HS-27A (cell line): ENCODE measurements at places on chromosomes 4 and X.

DNA sequence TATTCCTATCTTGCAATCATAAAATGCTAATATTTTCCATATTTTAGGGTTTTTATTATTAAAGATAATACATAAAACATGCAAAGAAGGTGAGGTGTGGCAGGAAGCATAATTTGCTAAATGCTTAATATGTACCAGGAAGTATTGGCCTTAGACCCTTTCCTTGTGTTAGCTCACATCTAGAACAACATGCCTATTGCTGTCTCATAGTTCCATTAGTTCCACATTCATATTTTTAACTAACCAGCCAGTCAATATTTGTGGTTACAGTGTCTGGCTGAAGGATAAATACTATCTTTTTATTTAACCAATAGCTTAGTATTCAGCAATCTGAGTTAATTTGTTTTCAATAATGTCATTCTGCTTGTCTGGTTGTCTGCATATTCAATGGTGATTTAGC lies 432.6 kb downstream of the INPP4B start:
- no peak for DNase-seq

- DNase-seq, result no peak
These were observed 8.2 kb upstream of the TRAM1L1 start for GRCh38 chr4:117093571-117093970.

GRCh38 chrX:22196149-22196548 lies 76.6 kb upstream of the CBLL2 start:
- no peak for DNase-seq

GRCh38 chrX:103789004-103789403 lies 12.4 kb downstream of the PLP1 start:
- DNase-seq, result no peak

DNA sequence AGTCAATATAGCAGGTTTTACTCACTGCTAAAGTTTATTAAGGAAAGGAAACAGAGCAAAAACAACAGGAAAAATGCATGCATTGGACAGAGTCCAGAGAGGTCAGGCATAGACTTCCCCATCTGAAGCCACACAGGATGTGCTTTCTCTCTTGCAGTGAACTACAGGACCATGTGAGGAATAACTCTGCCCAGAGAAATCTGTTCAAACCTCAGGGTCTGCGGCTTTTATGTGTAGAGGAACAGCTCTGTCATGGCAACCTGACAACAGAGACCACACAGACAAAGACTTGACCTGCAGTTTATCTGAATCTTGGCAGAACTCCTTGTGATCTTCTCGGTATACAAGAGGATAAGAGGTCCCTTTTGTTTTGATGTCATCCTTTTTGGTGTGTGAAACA lies 46.3 kb upstream of the LONRF3 start:
- DNase-seq, result no peak

DNA sequence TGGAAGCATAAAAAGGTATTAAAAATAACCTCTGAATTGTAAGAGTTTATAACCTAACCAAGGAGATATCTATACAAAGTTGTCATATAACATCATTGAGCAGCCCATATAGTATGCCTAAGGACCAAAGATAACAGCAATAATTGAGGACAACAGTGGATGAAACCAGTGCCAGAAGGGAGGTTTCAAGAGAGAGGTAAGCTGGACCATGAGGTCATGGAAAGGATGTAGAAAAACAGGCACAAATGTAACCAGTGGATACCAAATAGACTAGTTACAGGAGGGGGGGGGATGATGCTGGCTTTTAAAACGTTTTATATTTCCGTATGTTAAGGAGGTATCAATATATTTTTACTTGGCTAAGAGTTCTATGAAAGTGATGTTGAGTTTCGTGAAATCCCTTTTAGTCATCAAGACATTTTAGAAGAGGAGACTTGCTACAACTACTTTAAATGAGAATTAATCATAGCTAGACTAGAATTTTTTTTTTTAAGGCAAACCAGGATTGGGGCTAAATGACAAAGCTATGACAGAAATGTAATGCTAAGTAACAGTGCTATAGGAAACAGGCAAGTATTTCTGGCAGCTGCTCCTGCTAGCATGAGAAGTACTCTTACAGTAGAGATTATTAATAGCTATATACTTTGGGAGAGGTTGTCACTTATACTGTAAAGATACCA lies 161.1 kb downstream of the FBXW7 start:
- DNase-seq, result no peak

DNA sequence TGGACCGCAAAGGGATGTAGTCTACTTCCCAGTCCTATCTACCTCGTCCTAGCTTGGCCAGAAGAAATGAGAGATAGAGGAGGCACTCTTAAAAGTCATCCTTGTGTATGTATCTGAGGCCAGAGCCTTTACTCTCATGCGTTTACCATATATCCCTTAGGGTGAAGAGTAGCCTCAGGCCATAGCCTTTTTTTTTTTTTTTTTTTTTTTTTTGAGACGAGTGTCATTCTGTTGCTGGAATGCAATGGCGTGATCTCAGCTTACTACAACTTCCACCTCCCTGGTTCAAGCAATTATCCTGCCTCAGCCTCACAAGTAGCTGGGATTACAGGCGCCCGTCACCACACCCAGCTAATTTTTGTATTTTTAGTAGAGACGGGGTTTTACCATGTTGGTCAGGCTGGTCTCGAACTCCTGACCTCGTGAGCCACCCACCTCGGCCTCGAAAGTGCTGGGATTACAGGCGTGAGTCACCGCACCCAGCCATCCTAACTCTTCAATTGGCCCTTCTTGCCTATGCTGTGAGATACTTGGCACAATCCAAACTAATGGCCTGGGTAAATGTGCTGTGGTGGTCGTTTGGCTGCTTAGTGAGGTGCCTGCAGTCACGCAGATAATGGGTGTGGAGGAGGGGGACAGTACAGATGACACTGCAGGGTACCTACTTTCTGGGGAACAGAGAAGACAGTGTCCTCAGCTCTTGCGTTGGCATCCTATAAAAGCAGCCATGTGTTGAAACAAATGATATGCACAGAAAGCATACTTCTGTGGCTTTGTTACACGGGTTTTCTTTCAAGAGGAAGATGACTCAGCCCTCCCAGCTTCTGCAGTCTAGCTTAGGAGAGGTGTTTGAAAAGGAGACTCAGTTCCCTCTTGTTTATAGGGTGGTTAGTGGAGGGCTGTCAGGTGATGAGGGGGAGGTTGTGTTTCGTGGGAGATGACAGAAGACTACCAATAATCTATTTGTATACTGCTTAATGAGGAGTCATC lies 10.4 kb upstream of the DGAT2L6 start:
- no peak for DNase-seq

DNA sequence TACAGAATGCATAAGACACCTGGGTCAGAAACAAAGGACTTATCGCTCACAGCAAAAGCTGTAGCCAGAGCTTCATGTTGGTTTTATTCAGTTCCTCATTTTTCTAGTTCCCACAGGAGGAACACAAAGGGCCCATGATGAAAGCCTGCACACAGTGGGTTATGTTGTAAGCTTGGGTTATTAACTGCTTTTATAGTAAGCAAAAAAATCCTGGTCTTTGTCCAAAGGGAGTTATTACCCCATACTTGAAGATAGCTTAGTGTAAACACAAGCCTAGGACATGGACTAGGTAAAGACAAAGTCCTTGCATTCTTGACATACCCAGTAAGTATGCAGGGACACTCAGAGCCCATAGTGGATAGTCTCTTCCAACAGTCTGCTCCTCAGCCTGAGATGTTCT lies 11.7 kb downstream of the BBS12 start:
- no peak for DNase-seq

DNA sequence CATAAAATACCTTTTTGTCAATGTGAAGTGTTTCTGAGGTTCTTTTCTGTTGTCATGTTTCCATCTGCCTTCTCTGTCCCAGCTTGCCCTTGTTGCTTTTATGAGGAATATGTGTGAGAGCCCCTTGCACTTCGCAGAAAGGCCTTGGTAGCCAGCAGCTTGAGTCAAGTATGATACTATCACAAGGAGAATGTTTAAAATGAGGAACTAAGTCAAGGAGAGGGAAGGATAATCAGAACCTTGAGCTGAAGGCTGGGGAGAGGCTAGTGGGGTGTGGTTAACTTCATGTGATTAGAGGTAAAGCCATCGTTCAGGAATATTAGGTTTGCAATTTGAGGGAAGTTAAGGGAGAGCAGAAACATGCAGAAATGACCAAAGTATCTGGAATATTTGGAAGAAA lies 12.7 kb downstream of the PGK1 start:
- no peak for DNase-seq

DNA sequence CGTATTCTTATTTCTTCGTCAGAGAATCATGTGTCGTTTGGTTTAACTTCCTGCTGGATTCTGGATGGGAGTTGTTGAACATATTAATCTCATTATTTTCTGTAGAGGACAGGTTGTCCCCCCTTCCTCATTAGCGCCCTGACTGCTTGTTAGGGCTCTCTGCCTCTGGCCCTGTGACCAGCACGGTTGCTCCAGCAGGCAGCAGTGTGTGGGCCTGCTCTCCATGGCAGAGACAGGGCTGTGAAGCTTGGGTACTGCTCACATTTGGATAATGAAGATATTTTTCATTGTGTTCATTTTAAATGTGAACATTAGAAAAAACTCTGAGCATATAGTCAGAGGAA lies 102.7 kb downstream of the KLHL8 start:
- DNase-seq, result no peak

- no peak for DNase-seq
These were observed 63.6 kb downstream of the REPS2 start for GRCh38 chrX:17009856-17010625.

DNA sequence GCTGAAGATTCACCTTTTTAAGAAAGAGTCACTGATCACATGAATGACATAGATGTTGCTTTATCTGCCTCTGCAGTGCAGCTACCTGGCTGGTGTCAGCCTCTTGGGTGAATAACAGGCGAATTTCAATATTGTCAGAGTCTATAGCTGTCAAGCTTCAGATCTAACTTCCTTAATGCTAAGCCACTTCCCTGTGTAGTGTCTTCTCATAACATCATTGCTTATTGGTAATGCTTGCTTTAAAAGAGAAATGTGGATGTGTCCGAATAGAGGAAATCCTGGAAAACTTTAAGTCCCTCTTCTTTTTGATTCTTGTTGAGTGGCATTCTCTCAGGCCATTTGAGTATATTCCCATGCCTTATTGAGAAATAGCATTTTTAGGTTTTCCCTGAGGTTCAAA lies 7.3 kb upstream of the IGFBP7 start:
- DNase-seq, result no peak

DNA sequence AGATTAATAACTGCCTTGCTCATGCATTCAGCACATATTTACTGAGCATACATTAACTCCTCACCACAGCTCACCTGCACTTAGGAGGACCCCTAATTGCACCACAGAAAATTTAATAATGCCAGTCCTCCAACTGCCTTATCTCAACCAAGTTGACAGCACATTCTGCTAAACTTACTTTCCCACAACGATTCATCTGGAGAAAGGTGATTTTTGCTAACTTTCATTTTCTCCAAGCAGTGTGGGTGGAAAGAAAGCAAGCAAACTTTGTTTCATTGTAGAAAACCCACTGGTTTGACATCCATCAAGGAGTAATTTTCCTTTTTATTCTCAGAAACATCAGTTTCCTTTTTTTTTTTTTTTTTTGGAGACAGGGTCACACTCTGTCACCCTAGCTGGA lies 49.1 kb downstream of the RASGEF1B start:
- no peak for DNase-seq

DNA sequence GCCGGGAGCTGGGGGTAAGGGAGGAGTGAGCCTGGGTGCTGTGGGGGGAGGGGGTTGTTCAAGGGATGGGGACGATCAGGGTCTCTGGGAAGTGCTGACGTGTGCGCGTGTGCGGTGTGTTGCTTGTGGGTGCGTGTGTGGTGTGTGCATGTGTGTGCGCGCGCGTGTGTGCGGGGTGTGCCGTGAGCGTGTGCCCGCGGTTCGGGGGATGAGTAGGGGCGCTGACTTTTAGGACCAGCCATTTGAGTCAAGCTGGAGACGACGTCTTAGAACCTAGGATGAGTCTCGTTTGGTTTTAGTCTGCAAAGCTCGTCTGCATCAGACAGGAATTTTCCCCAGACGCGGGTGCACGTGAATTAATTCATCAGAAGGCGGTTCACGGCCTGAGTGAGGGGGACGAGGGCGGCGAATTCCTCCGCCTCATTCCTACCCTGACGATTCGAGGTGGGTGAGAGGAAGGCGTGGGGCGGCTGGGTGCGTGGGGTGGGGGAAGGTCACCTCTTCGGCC lies 950 bp upstream of the TMEM271 start:
- DNase-seq, result no peak
